Retina (tissue), 1 donor: ENCODE measurements at places on chromosomes 11 and 22.

- DNase-seq: no peak
These were observed 35.9 kb upstream of the NUP50 start for GRCh38 chr22:45127866-45128265.

DNA sequence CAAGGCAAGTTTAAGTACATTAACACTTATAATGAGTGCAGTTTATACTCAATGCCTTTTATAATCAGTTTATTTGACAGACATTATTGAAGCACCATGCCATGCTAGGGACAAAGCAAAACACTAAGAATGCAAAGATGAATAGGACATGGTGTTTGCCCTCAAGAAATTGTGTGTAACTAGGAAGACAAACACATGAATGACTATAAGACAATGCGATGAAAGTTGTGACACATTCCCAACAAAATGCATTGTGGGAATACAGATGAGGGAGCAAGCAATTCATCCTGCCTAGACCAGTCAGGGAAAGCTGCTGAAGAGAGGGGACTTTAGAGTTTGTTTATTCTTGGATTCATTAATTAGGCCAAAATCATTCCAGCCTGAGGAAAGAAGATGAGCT is 133.8 kb upstream of the TRPC6 start:
- no peak for DNase-seq

DNA sequence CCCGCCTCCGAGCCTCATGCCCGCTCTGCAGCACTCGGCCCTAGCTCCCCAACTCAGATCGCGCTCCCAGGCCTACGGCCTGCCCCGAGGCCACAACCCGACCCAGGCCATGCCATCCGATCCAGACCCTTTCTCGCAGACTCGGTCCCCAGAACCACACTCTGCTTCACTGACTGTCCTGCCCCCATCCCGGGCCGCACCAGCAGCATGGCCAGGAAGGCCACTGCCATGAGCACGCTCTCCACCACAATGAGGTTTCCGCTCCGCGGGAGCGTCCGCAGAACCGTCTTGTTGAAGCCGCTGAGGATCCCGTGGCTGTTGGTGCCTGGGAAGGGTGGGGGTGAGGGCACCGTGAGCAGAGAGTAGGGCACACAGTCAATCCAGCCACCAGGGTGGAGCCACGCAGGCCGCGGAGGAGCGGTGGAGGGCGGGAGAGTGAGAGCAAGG is 6.4 kb downstream of the UNC93B1 start:
- no peak for DNase-seq

DNA sequence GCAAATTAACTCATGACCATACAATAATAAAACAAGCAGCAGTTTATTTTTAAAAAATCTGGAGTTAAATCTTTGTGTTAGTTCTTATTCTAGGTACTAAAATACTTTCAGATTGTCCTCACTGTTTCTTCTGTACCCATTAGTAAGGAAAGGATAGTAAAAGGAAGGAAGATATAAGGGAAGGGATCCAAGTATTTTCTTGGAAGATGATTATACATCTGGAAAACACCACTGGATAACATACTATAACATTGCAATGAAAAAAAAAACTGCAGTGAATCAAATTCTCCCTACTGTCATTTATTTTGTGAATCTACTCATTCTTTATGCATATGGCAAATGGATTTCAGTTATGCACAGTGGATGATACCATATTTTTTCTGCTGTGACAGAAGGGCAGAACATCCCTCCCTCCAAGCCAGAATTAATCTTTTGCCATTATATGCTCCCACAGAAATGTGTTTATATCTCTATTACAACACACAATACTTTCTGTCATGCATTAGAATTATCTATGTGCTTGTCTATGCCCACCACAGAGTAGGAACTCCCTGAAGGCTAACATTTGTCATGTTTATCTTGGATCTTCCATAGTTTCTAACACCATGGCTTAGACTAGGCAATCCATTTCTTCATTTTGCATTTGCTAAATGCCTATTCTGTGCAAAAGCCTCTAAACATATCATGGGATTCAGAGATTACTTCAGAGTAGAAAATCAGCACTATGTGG is 282.3 kb upstream of the CTSC start:
- no peak for DNase-seq

- DNase-seq: no peak
These were observed 35.8 kb upstream of the MYRF start for GRCh38 chr11:61716478-61717285.

DNA sequence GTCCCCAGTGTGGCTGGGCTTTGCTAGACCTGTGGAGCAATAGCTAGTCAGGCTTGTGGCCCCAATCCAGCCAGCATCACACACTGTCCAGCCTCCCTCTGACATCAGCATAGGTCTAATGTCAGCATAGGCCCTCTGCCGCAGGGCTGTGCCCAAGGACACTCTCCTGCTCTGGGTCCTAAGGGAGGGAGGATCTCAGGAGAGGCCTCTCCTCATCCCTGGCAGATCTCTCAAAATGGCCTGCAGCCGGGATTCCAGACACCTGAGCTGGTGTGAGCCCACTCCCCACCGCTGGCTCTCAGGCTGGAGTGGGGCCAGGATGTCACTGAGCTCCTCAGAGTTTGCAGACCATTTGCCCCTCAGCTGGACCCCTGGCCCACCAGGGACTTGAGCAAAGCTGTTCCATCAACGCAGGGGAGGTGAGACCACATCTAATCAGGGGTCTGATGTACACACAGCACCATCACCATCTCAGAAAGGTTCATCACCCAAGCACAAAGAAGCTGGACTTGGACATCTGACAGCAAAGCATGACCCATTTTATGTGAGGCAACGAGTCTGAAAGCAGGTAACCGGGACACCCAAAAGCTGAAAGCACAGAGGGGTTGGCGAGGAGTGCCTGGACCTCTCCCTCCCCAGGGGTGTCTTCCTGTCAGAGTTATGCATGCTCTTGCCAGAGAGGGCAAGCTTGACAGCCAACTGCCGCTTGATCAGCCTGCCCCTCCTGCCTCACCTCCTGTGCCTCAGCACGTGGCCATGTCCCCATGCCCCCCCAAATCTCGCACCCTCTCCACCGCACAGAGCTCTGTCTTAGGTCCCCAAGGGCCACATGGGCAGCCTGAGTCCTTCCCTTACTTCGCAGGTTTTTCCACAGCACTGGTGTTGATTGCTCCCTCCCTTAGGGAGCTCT is 69.7 kb upstream of the SEPTIN5 start:
- no peak for DNase-seq

DNA sequence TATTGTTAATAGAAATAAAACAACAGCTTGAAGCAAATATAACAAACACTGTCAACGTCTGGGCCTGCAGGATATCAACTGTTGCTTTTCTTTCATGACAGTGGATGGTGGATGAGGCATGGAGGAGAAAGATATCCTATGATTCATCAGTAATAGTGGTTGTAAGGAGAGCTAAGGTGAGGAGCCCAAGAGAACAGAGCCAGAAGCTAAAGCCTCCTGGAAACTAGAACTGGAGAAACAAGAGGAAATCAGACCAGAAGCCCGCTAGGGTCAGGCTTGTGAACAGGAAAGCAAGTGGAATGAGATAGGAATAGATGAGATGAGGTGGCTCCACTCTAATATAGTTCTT is 37.7 kb upstream of the MMP12 start:
- no peak for DNase-seq

DNA sequence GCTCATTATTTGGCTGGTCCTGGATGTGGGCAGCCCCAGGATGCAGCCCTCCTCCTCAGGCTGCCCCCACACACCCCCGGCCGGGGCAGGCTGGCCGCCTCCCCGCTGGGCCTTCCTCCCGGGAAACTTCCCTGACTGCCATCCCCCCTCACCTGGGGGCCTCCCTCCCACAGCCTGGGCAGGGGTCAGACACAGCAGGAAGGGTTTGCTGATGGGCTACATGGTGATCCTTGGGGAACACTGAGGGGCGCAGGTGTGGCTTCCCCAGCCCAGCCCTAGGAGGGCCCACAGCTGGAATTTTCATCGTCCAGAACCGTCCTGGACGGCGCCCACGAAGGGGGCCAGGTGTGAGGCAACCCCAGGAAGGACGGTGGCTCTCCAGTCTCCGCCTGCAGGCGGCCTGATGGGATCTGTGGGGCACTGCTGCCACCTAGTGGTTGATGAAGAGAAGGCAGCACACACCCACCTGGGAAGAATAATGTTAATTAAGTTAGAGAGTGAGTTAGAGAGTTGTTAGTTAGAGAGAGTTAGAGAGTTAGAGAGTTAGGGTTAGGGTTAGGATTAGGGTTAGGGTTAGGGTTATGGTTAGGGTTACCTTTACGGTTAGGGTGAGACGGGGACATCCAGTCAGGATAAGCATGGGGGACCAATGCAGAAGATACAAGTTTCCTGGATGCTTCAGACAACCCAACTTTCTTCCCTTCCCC is 75.9 kb upstream of the PRR5 start:
- peak; percentile 83 for DNase-seq

GRCh38 chr11:63747011-63747410 is 21.6 kb downstream of the ZFTA start:
- no peak for DNase-seq

DNA sequence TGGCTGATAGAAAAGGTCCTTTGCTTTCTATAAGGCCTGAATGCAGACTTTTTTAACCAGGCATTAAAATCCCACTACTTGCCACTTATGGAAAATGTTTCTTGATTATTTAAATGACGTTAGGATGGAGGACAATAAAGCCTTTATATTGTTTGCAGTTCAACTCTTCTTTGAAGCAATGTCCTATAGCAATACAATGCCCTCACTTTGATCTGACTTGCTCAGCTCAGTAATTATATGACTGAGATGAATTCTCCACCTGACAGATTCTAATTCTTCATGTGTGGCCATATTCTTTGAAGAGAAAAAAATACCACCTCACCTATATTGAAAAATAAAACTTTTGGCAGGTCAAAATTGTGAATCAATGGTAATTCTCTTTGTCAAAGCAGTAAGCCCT is 182.0 kb upstream of the MTMR2 start:
- no peak for DNase-seq

DNA sequence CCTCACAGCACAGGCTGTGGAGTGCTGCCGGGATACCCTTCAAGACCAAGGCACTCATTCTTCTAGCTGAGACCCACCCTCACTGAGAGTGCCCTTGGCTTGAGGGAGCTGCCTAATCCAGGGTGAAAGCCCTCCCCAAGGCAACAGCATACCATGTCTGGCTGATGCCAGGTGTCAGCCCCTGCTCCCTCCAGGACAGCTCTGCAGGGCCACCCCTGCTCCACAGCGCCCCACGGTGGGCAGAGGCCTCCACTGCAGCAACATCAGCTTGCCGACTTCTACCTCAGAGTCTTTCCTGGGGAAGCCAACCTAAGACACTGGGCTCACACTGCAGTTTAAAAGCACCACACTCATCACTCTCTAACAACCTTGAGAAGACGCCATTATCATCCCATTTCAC is 29.0 kb downstream of the TTLL1 start:
- peak; percentile 38 for DNase-seq
